NCI-H226 (cell line): ENCODE measurements at places on chromosomes 3 and 15.

- peak; percentile 32 for DNase-seq
Measured at GRCh38 chr3:58824285-58824684, 157.7 kb upstream of the FAM3D start.

GRCh38 chr15:38325648-38325990, 73.0 kb downstream of the SPRED1 start:
- DNase-seq = no peak

- DNase-seq = peak; percentile 98
Measured at GRCh38 chr3:194322678-194323211, 28.4 kb downstream of the CPN2 start.

DNA sequence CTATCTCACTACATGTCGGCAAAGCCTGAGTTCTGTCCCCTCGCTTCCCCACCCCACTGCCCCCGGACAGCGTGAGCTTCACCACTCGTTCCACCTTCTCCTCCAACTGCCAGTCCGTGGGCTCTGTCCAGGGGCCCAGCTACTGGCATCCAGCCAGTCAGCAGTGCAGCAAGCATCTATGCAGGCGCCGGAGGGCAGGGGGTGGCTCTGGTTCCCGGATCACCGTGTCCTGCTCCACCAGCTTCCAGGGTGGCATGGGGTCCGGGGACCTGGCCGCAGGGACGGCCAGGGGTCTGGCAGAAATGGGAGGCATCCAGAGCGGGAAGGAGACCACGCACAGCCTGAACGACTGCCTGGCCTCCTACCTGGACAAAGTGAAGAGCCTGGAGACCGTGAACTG, 20.4 kb downstream of the CMTM8 start:
- no peak for DNase-seq

DNA sequence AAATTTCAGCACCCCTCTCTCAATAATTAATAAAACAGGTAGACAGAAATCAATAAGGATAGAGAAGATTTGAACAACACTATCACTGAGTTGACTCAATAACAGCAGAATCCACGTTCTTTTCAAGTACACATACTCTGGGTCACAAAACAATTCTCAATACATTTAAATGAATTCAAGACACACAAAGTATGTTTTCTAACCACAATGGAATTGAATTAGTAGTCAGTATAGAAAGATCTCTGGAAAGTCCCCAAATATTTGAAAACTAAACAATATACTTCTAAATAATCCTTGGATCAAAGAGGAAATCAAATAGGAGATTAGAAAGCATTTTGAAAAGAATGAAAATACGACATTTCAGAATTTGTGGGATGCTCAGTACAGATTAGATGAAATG, 40.0 kb downstream of the TKT start:
- DNase-seq = no peak

DNA sequence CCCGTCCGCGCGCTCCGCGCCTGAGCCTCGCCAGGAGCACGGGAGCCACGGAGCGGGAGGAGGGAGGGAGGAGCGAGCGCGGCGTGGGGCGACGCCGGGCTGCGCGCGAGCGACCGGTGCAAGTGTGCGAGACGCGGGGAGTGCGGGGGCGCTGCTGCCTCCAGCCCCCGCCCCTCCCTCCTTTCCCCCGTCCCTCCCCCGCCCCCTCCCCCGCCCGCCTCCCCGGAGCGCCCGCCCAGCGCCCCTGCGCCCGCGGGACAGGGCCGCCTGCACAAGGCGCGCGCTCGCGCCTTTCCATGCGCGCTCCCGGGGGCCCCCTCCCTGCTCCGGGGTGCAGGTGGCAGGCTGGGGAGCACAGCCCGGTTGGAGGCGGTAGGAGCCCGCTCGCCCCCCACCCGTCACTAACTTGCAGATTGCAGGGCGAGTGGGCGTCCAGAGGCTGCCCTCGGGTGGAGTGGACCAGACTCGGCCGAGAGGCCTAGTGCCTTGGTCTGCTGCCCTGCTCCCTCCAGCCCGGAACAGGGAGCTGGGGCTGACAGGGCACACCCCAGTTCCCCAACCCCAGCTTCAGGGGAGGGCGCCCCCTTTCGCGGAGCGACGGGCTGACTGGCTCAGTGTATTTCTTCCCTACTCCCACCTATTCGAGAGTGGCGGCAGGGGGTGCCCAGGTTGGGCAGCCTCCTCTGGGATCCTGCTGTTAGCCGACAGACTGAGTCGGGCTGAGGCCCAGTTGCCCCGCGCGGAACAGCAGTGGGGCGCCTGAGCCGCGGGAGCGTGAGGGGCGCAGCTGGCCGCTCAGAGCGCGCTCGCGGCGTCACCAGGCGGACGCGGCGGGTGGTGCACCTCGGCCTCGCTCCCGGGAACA, at the start of gene WNT7A:
WNT7A (minus strand) TSS at position 126 of the 865 bp plus-strand sequence. CDS start 255 bp downstream, outside the sequence.
- DNase-seq = no peak

- DNase-seq = peak; percentile 82
Measured at GRCh38 chr3:138442433-138442832, 8.0 kb downstream of the ESYT3 start.

DNA sequence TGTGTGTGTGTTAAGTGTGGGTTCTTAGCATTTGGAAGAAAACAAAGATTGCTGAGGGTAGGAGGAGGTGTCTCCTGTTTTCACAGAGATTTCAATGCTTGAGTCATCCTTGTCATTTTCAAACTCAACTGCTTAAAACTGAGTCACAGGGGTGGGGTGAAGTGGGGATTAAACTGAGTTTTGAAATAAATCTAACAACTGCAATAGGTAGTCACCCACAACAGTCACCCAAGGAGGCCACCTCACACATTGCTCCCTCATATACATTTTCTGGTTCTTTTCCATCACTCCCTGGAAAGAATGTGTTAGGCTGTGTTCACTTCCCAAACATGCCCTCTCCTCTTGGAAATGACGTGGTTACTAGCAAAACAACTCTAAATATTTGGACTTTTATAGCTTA, 187.7 kb upstream of the CMC1 start:
- DNase-seq = peak; percentile 44

GRCh38 chr3:173529062-173529711, 131.6 kb downstream of the NLGN1 start:
- no peak for DNase-seq

GRCh38 chr15:84976746-84977345, 4.8 kb upstream of the PDE8A start:
- no peak for DNase-seq

DNA sequence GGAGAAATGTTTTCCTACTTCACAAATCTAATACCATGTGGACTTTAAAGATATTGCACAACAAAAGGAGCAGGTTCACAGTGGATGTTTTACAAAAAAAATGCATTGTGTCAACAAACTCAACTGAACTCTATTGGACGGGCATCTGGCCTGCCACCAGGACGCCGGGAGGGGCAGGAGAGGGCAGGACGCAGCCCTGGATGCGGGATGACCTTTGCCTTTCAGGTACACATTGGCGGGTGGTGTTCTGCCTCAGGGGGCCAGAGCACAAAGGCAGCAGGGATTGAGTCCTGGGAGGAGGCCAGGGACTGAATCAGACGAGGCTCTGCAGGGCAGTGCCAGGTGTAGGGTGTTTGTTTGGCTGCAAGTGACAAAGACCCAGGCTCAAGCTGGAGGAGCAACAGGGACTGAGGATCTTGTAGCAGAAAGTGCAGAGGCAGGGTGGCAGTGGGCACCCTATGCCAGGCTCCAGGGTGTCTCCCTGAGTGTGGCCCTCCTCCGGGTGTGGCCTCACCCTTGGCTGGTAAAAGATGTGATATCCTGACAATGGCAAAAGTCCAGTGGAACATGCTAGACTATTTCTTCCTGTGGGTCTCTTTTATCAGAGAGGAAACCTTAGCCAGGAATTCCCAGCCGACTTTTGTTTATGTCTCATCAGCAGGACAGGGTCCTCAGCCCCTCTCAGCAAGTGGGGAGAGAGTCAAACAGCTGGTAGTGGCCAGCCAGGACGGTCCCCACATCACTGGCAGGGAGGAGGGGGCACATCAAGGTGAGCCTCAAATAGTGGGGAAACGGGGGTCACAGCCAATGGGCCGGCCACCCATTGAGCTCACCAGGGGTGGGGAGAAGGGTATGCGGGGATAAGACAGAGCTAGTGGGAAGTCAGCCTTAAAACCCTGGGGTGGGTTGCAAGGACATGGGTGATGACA, 29.7 kb upstream of the KLF13 start:
- no peak for DNase-seq

DNA sequence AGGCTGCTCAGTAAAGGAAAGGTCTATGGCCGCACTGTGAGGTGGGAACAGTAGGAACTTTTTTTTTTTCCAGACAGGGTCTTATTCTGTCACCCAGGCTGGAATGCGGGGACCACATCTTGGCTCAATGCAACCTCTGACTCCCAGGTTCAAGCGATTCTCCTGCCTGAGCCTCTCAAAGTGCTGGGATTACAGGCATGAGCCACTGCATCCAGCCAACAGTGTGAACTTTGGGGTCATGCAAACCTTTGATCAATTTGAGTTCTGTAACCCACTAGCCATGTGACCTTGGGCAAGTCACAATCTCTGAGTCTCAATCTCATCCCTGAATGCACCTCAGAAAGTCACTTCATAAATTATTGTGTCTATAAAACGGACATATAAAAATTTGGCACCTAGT, 286.8 kb upstream of the CTNNB1 start:
- no peak for DNase-seq
